ENCODE measurements at places on chromosomes 12 and 14. TPM values are rescaled to one million over a fixed set of nuclear protein-coding genes. Genes with fewer than 3 reads are reported as not detected.
A peak's percentile ranks its signal among the peaks of the same experiment; 100 is the strongest.

DNA sequence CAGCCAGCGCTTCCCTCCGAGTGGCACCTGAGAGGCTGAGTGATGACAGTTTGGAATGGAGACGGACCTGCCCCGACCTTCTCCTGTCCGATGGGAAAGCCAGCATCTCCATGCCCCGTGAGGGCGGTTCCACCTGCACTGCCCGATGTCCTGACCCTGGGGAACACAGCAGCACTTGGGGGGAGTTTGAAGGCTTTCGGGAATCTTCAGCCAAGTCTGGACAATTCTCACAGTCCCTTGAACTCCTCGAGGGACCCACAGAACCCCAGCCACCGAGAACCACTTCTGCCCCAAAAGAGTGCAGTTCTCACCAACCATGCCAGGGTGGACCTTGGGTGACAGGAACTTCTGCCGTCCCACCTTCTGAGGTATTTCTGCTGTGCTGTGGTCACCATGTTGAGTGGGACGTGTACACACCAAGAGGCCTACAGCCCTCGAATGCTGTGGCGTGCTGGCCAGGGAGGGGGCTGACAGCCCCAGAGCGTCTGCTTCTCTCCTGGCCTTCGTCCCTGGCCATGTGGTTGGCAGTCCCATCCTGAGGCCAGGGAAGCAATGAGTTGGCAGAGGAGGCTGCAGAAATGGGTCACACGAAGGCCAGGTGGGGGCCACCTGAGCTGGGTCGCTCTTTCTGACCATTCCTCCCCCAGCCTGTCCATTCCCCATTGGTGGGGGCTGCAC is 1.0 kb downstream of the CLBA1 start:
- DNase-seq: no peak

- DNase-seq: no peak
Measured at GRCh38 chr14:61953602-61954001, 191.4 kb downstream of the SNAPC1 start.

DNA sequence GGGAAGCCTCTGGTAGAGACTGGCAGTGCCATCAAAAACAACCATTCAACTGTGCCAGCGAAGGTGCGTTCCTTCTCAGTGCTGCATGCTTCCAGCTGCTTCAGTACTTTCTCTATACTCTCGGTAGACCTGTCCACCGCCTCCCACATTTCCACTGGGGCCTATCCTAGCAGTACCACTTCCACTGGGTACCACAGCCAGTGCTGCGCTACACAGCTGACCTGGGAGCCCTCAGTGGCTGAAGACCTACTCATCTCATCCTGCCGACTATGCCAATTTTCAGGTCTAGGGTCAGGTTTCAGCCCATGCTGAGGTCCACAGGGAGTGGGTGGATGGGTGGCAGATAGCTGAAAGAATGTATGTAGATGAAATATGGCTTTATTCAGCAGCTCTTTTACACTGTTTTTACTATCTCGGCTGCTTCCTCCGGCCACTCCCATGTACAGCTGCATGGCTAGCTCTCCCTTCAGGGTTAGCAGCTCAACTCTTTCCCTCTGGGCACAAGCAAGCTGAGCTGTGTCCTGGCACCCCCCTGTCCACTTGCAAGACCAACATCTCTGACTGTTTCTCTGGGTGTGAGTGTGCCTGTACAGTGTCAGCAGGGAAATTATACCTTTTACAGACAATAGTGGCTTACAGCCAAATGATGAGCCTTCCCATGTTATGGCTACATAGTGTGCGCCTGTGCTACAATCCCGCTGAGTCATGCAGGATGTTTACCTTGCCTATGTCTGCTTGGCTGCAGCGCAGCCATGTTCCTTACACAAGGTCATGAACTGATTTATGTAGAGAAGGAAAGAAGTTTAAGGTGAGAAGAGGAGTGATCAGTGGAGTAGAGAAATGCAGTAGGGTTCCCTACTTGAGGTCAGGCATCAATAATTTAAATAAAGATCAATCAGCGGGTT is 125.7 kb upstream of the DDHD1 start:
- peak; percentile 31 for DNase-seq

GRCh38 chr14:23829736-23830471 is 123.7 kb upstream of the DHRS4 start:
- DNase-seq: peak; percentile 91

GRCh38 chr12:57385586-57385985 is 45.3 kb downstream of the R3HDM2 start:
- DNase-seq: no peak

- no peak for DNase-seq
Measured at GRCh38 chr14:55571125-55571889, 8.7 kb upstream of the KTN1 start.

GRCh38 chr14:100341301-100342031 is 18.3 kb downstream of the SLC25A47 start:
- DNase-seq: peak; percentile 78

DNA sequence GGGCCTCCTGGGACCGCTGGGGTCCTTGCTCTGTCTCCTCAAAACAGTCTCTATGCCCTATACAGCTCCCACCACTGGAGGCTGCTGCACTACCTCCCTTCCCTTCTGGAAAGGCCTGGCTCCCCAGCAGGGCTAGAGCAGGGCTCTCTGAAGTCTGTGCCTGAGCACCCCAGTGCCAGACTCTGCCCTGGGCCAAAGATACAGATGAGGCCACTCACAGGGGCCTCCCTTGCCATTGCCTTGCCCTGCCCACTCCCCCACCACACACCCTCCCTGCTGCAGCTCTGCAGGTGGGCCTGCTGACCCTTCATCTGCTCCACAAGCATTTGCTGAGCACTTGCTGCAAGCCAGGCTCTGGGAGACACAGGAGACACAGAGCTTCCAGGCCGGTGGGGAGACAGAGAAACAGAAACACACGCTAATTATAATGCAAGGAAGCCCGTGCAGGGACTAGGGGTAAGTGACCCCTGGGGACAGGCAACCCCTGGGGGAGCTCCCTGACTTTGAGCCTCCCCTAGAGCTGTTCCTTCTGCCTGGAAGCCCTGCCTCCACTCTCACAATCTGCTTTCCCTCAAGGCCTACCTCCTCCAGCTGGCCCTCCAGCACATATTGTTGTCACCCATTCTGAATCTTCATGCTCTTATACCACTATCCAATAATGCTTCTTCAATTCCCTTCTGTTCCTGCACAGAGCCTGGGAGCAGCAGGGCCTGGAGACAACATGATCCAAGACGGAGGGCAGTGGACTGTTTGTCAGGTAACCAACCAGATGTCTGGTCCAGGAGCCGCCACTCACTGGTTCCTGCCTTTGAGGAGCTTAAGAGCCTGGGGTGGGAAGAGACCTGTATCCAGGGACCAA is 32.6 kb upstream of the PNMA1 start:
- no peak for DNase-seq

- DNase-seq: peak; percentile 86
Measured at GRCh38 chr12:95802482-95803270, 12.1 kb upstream of the NTN4 start.

- no peak for DNase-seq
Measured at GRCh38 chr12:65660836-65661235, 163.4 kb upstream of the HMGA2 start.

GRCh38 chr14:21251215-21251614 is 18.0 kb downstream of the HNRNPC start:
- DNase-seq: no peak

DNA sequence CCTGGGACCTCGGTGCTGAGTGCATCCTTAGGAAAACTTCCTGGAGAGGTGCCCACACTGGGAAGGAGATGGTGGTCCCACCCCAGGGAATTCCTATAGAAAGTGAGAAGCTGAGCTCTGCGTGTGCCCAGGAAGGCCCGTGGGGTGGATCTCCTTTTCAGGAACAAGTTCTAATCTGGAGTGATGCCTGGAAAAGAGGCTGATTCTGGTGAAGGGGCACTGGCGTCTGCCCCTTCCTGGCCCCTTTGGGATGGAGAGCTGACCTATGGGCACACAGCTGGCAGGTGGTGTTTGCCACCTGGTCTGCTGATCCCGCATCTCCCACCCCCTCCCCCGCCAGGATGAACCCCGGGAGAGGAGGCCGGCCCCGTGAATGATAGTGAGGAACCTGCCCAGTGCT is 142.0 kb upstream of the RTL1 start:
- no peak for DNase-seq

DNA sequence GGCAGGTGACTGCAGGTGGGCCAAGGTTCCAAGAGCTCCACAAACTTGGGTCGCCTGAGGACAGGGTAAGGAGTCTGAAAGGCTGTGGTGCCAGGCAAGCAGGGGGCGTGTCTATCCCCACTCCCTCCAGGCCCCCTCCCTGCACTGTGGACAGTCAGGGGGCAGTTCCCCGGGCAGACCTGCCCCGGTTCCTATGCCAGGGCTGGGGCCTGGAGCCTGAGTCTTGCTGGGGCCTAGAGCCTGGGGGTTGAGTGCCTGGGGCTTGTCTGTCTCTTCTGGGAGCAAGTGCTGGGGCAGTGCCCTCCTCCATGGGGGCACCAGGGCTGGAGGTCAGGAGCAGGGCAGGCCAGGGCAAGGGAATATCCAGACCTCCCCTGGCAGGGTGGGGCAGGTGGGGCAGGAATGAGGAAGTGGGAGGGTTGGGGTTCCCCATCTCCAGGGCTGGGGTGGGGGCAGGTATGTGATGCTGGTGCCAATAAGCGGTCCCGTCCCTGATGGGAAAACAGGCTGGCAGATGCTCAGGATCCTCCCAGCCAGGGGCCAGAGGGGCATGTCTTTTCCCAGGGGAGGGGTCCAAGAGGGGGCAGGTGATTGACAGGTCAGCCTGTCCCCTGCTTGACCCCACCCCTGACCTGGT is 11.9 kb upstream of the TNFAIP2 start:
- DNase-seq: no peak

- peak; percentile 78 for DNase-seq
Measured at GRCh38 chr12:45309836-45310626, 94.1 kb downstream of the ANO6 start.

DNA sequence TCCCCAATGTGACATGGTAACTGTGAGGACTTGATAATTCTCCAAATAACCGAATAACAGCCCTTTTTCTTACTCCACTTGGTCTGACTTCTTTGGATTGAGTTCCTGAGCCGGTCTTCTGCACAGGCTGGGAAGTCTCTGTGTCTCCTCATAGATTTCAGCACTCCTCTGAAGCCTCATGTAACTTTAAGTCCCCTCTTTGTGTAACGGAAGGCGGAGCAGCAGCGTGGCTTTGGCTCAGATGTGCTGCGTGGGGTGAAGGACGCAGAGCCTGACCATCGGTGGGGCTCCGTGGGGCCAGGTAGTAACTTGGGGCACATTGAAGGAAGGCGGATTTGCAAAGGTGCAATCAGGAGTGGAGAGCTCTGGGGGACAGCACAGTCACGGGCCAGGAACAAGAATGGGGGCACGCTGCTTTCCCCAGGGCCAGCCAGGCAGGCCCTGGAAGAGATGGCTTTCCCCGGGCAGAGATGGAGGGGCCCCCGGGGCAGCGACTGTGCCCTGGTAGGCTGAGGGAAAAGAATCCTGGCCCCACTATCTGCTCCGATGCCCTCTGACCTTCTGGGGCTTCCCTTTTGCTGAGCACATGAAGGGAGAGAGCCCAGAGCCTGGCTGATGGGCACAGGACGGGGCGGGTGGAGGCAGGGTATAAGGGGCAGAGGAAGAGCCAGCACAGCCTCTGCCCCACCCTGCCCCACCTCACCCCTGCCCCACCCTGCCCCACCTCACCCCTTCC is 56.9 kb downstream of the ADGRD1 start:
- no peak for DNase-seq

- DNase-seq: no peak
Measured at GRCh38 chr14:81430235-81430634, 30.1 kb upstream of the STON2 start.

DNA sequence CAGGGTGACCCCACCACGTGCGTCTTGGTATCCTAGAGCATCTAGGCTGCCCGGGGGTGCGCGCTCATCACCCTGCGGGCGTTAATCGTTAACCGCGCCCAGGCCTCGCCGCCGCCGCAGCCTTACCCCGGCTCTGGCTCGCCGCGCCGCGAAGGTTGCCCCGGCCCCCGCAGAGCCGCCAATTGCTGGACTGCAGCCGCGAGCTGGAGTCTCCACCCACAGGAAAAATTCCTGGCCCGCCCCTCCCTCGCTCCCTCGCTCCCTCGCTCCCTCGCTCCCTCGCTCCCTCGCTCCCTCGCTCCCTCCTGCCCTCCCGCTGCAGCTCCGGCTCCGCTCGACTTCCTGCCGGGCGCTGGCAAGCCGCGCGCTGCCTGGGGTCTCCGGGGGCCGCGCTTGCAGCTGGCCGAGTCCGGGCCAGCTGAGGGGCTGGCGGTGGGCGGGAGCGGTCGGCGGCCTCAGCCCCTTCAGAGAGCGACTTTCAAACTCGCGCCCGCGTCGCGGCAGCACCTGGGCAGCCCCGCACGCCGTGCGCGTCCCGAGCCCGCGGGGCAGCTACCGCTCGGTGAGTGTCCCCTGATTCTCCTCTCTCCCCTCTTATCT is at the start of gene PLEKHG3:
Gene PLEKHG3 (plus strand): TSS at position 282 of the 600 bp plus-strand sequence. CDS start 23,208 bp downstream, outside the sequence.
- peak; percentile 69 for DNase-seq

GRCh38 chr12:70190262-70191010 is 52.8 kb upstream of the CNOT2 start:
- DNase-seq: peak; percentile 22

DNA sequence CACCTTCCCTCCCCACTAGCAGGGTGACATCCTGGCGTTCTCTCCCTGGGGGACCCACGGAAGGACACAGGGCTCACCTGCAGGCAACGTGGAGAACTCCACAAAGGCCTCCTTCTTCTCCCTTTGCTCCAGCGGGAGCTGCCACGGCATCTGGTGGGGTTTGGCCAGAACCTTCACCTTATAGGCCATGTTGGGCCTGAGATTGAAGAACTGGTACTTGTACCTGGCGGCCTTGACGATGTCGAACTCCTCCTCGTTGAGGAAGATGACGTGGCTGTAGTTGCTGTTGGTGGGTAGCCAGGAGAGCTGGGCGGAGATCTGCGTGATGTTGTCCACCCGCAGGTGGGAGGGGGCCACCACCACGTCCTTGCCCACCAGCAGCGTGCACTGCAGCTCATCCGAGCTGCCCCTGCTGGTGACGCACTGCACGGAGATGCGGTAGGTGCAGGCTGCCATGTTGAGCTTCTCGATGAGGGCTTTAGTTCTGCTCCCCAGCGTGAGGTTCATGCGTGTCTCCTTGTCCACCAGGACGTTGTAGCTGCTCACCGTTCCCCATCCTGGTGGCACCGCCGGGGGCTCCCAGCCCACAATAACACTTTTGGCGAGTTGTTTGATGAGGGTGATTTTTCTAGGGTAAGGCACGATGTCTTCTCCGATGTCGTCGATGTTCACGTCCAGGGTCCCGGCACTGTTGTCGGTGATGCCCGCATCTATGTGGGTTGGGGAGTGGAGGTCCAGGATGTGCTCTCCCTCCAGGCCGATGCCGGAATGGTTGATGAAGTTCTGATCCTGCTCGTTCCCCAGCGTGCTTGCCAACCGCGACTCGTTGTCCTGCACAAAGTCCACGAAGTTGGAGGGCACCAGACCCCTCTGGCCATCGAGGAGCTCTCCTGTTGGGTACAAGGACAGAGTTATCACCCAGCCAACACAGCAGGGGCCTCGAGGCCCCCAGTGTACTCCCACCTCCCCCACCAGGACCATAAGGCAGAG is 104.4 kb downstream of the PIWIL1 start:
- no peak for DNase-seq

- DNase-seq: no peak
Measured at GRCh38 chr12:125245581-125246557, 180.6 kb downstream of the AACS start.

Gene SLC39A2
- 0.30 TPM for total RNA-seq

Gene DDX23
- total RNA-seq: 77.1 TPM

Gene IGFBP6
- 26.3 TPM for total RNA-seq

Gene ZBTB39
- total RNA-seq: 9.8 TPM

Gene RNF212B
- not detected for total RNA-seq

Gene C12orf54
- total RNA-seq: 1.2 TPM

Gene LBHD2
- not detected for total RNA-seq

Gene NFE2
- 0.29 TPM for total RNA-seq

Gene B4GALNT3
- total RNA-seq: 3.6 TPM

Gene KRT77
- total RNA-seq: not detected

Data from astrocyte (in vitro differentiated cells and primary cell).